ENCODE measurements at places on chromosomes 6 and 20. TPM values are rescaled to one million over a fixed set of nuclear protein-coding genes. Genes with fewer than 3 reads are reported as not detected.

GRCh38 chr6:38213251-38213658 lies 393.7 kb downstream of the ZFAND3 start:
- DNase-seq: no peak

DNA sequence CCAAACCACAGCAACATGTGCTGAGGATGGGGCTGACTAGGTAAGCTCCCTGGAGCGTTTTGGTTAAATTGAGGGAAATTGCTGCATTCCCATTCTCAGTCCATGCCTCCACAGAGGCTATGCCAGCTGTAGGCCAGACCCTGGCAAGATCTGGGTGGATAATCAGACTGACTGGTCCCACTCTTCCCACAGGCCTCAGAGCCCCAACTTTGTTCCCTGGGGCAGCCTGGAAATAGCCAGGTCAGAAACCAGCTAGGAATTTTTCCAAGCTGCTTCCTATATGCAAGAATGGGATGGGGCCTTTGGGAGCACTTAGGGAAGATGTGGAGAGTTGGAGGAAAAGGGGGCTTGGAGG lies 1.5 kb upstream of the VEGFA start:
- no peak for DNase-seq

Gene SPATA25
- 0.55 TPM for total RNA-seq

DNA sequence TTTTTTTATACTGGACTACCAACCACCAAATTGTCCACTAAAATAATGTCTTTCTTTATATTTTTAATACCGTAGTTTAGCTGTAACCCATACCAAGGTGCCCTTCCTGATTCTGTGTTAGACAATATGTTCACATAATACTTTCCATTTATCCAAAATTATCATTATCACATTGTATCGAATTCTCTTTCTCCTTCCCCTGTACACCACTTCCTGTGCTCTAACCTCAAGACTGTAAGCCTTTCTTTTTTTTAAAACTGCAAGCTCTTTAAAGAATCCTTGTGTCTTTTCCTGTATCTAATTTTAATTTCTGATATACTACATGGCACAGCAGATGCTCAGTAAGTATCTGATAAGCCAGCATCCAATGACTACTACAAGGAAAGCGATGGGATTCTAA lies 917.5 kb downstream of the EYS start:
- no peak for DNase-seq

DNA sequence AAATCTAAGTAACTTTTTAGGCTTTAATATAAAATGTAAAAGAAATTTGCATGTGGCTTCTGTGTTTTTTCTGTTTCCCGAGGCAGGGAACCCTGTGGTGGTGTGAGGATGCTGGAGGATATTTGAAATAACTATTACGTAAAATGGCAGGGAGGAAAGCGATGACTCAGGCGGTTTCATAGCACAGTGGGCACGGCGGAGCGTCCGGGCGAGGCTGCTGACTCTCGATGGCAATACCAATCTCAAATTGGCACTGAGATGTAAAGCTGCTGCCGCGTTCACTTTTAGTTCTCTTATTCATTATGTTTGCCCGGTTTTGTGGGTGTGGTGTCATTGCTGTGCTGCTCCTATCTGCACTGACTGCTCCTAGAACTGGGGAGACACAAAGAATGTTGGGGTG lies 254.3 kb downstream of the THBS2 start:
- DNase-seq: no peak

Gene TREML2
- 2.7 TPM for total RNA-seq

- no peak for DNase-seq
These were observed 98.6 kb upstream of the CLDN20 start for GRCh38 chr6:155165029-155165710.

GRCh38 chr6:106620931-106621672 lies 8.2 kb downstream of the RTN4IP1 start:
- no peak for DNase-seq

- DNase-seq: peak; percentile 88
These were observed 638 bp upstream of the PPP1R18 start for GRCh38 chr6:30686908-30687658.

DNA sequence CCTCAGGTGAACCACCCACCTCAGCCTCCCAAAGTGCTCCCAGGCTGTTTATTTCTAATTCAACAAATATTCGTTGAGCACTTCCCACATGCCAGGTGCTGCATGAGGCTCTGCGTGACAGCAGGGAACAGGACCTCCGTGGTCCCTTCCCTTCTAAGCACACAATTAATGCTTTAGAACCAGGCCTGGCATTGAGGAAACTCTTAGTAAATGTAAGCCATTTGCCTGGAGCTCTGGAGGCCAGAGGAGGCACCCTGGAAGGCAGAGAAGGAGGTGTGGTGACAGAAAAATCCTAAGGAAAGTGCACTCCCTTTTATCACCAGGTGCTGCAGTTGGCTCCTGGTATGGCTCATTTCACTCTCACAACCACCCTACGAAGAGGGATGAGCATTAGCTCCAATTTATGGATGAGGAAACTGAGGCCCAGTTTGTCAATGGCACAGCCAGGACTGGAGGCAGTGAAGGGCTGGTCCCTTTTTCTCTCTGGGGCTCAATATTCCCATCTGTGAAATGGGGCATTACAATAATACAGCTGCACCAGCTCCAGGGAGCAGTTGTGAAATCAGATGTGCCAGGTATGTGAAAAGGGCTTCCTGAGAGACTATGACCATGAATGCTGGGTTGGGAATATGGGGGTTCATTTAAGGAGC lies 8.1 kb upstream of the ID1 start:
- no peak for DNase-seq

Gene DLK2
- total RNA-seq: not detected

DNA sequence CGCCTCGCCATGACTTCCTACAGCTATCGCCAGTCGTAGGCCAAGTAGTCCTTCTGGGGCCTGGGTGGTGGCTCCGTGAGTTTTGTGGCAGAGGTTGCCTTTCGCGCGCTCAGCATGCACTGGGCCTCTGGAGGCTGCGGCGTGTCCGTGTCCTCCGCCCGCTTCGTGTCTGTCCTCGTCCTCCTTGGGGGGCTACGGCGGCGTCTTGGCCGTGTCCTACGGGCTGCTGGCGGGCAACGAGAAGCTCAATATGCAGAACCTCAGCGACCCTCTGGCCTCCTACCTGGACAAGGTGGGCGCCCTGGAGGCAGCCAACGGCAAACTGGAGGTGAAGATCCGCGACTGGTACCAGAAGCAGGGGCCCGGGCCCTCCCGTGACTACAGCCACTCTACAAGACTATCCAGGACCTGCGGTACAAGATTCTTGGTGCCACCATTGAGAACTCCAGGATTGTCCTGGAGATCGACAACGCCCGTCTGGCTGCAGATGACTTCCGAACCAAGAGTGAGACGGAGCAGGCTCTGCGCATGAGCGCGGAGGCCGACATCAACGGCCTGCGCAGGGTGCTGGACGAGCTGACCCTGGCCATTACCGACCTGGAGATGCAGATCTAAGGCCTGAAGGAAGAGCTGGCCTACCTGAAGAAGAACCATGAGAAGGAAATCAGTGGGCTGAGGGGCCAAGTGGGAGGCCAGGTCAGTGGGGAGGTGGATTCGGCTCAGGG lies 296.3 kb downstream of the OGFRL1 start:
- no peak for DNase-seq

Data from activated CD8-positive, alpha-beta memory T cell treated with anti-CD3 and anti-CD28 coated beads, Interleukin-2, amount 10 ng/mL, durations not matched to agents 7 days and 5 days (primary cell).